ENCODE measurements at places on chromosomes 4 and X. TPM values are rescaled to one million over a fixed set of nuclear protein-coding genes. Genes with fewer than 3 reads are reported as not detected.

GRCh38 chr4:172975651-172976229 lies 192.9 kb upstream of the GALNT7 start:
- no peak for DNase-seq

DNA sequence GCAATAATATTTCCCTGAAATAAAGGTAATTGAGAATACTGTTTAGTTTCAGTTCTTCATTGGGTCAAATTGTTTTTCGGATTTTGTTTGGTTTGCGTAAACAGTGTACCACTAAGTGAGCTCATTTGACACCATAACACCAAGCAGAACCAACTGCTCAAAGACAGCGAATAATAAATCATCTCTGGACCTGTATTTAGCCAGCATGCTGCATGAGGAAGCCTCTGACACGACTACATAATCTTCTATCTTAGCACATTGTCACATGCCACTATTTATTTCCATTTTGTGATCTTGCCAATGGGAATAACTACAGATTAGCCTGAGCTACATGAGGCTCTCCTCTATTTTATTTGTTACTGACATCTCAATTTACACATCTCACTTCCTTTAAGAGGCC lies 12.1 kb upstream of the PRKG2 start:
- DNase-seq, result no peak

DNA sequence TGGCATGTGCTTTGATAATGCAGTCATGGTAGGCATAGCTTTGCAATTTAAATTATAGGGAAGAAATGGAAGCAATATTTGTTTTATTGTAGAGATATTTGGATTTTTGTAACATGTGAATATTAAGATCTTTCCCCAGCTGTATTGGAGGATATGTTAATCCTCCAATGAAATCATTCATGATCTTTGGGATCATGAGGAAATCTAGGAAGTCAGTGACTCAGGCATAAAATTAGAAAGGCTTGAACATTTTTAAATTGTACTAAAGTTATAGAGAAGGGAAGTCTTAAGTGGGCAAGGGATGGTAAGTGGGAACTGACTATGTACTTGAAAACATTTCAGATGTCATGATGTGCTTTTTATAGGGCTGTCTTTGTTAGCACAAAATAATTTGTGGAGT lies 46.8 kb downstream of the FIP1L1 start:
- DNase-seq, result no peak

The CENPVL1 gene
- total RNA-seq, result not detected

DNA sequence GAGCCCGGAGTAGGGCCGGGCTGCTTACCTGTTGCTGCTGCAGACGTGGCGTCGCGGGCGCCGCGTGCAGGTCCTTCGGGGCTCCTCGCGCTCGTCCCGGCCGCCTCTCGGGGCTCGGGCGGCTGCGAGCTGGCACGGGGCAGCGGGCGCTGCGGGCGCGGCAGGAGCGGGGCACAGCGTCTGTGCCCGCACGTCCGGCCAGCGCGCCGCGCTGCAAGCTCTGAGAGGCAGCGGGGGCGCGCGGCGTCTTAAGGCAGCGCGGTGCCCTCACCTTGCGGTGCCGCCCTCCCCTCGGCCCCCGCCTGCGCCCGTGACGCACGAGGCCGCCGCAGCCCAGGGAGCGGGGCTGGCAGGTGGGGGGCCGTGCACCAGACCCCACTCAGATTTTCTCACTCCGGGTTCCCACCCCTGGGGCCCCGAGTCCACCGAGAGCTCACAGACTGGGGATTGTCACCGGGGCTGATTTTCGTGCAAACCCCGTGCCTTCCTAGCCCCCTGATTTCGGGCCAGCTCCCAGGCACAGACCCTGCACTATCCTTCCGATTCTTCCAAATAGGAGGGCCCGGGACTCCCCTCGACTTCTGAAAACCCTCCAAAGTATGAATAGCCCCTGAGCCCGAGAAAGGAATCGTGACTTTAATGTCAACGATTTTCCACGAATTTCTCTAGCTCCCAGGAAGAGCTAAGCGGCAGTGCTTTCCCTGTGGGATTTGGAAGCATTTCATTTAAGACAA lies at the start of gene GPR101:
Gene GPR101, minus strand, starts transcription at position 222 of the 734 bp plus-strand sequence. CDS start 2,321 bp downstream, outside the sequence.
- no peak for DNase-seq

The ATP1B4 gene
- total RNA-seq, result not detected

DNA sequence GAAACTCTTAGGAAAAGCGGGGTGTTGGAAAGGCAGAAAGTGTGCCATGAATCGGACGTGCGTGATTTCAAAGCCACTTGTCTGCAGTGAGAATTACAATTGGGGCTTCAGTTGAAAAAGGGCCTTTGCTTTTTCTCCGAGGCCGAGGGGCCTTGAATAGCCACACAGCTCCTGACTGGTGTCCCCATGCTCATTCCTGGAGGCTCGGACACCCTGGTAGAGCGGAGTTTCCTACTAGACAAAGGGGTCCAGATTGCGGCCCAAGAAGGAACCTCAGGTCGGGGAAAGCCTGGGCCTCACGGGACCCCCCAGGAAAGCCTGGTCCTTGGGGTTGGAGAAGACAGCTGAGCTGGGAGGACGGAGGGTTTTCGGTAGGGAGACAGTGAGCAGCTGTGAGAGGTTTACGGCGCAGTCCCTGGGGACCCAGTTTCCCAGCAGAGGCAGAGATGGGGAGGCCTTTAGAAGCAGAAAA lies 3.0 kb upstream of the SHOX start:
- DNase-seq, result no peak

- no peak for DNase-seq
Observed at GRCh38 chr4:13611283-13611842, 16.2 kb downstream of the BOD1L1 start.

DNA sequence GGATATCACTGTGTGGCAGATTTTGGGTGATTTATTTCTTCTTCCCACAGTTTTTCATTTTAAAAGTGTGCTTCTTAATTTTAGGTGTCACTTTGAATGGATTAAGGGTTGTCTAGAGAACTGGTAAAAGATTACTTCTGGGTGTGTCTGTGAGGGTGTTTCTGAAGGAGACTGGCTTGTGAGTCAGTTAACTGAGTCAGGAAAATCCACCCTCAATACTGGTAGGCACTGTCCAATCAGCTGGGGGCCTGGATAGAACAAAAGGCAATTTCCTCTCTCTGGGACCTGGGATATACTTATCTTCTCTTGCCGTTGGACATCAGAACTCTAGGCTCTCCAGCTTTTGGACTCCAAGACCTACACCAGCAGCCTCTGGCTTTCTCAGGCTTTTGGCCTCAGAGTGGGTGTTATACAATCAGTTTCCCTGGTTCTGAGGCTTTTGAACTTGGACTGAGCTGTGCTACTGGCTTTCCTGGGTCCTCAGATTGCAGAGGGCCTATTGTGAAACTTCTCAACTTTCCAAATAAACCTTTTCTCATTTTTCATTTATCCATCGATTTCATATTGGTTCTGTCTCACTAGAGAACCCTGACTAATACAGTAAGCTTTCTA lies 413.1 kb downstream of the GBA3 start:
- no peak for DNase-seq
